Stimulated activated CD4-positive, alpha-beta T cell treated with anti-CD3 and anti-CD28 coated beads, Interleukin-1b, Interleukin-23, amount 100 ng/mL, for 4 hours (primary cell): ENCODE measurements at places on chromosomes 5 and 9.

DNA sequence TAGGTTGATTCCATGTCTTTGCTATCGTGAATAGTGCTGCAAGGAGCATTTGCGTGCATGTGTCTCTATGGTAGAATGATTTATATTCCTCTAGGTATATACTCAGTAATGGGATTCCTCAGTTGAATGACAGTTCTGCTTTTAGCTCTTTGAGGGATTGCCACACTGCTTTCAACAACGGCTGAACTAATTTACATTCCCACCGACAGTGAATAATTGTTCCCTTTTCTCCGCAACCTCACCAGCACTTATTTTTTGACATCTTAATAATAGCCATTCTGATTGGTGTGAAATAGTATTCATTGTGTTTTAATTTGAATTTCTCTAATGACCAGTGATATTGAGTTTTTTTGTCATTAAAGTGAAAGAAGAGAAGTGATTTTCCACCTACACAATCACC lies 18.5 kb downstream of the IFNA5 start:
- DNase-seq = no peak

DNA sequence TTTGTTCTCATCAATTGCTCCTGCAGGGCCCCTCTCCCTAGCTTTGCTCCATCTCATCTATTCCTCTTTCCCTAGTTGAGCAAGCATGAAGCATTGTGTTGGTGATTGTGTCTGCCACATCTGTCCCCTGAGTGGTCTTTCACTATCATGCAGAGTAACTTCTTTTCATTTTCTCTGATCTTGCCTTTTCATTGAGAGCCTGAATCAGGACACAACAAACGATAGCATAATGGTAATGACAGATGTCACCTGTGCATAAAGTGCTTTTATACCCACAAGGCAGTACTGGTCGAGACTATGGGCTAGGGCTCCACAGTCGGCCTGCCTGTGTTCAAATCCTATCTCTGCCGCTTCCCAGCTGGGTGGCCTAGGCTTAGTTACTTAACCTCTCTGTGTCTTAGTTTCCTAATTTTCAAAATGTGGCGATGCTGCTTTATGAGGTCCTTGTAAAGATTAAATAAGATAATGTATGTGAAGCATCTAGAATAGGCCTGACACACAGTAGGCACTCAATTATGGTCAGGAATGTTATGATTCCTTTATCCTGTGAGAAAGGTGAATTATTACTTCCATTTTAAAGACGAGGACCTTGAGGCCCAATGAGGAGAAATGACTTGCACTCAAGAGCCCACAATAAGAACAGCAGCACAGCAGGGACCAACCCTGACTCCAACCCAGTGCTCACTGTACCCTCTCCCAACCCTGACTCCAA lies 137.1 kb upstream of the ZNF618 start:
- DNase-seq = no peak

GRCh38 chr5:136890431-136891148 lies 525.2 kb upstream of the TRPC7 start:
- DNase-seq = no peak

DNA sequence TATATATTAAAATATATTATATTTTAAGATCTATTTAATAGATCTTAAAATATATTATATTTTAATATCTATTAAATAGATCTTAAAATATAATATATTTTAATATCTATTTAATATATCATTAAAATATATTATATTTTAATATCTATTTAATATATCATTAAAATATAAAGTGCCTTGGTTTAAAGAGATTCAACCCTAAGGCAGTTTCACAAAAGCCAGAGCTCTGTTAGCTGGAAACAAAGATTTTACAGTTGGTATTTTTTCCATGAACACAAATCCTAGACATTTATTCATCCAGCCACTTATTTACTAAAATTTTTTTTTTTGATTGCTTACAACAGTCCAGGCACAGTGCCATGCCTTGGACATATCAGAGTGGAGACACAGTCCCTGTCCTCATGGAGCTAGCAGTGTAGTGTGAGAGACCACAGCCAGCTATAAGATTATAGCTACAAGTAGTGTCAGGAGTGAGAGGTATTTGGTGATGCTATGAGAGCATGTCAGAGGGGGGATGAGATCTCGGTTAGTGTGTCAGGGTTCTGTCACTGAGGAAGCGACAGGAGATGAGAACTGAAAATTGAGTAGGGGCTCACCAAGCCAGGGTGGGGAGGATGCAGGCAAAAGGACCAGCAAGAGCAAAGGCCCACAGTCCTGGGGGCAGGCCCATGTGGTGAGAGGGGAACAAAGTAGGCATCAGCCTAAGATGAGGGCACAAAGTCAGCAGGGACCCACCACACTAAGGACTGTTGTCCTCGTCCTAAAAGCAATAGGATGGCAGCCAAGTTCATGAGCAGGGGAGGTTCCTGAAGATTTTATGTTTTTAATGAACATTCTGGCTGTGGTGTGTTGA lies 74.5 kb downstream of the FBXO38 start:
- DNase-seq = no peak

- no peak for DNase-seq
These were observed 65.9 kb upstream of the PLPP1 start for GRCh38 chr5:55600497-55601203.
